ENCODE measurements at places on chromosomes 11 and 22.

GRCh38 chr11:36110668-36111410 is 167.0 kb downstream of the LDLRAD3 start:
- no peak for DNase-seq

- DNase-seq: no peak
These were observed 72.4 kb downstream of the PANX1 start for GRCh38 chr11:94201004-94201465.

DNA sequence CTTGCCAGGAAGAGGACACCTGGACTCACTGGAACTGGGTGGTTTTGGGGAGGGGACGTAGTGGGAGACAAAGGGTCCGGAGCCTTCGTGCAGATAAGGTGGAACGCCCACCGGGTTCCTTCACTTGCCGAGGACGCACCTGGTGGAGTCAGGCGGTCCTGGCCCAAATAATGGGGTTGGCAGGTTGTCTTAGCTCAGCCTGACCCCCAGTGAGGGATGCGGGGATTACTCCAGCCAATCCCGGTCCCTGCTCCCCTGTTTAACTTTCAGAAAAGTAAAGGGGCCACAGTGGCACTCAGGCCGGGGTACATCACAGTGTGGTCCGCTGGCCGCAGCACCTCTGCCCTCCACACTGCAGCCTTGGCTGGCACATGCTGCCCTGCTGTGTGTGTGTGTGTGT is 18.0 kb downstream of the A4GALT start:
- DNase-seq: no peak

GRCh38 chr11:76916712-76917111 is 56.0 kb downstream of the ACER3 start:
- no peak for DNase-seq

- DNase-seq: no peak
These were observed 50.0 kb upstream of the ADA2 start for GRCh38 chr22:17269224-17269606.

DNA sequence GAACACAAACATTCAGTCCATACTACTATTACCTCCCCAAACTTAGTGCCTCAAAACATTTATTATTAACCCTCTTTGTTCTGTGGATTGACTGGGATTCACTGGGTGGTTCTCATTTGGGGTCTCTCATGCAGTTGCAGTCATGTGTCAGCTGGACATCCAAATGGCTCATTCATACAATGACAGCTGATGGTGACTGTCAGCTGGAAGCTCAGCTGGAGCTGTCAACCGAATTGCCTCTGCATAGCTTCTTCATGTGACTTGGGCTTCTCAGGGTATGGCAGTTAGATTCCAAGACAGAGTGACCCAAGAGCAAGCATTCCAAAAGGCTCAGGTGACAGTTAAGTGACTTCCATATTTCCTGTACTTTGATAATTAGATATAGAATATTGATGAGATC is 85.2 kb downstream of the CCDC34 start:
- DNase-seq: no peak

DNA sequence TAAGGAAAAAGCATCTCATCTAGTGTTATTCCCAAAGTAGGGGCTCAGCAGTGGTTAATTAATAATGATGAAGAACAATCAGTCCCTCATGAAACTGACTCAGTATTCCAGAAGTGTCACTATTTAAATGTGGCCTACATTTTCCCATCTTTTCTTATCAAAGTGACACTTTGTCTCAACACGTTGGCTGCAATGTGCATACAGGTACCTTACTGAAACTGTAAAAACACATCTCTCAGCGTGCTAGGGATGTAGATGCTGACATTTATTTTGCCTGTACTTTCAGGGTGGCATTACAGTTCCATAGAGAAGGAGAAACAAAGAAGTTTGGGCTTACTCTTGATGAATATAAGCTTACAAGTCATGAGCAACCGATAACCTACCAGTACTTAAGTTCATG is 58.3 kb upstream of the FAT3 start:
- DNase-seq: no peak

- no peak for DNase-seq
These were observed 2.8 kb downstream of the HRAS start for GRCh38 chr11:532527-532985.

DNA sequence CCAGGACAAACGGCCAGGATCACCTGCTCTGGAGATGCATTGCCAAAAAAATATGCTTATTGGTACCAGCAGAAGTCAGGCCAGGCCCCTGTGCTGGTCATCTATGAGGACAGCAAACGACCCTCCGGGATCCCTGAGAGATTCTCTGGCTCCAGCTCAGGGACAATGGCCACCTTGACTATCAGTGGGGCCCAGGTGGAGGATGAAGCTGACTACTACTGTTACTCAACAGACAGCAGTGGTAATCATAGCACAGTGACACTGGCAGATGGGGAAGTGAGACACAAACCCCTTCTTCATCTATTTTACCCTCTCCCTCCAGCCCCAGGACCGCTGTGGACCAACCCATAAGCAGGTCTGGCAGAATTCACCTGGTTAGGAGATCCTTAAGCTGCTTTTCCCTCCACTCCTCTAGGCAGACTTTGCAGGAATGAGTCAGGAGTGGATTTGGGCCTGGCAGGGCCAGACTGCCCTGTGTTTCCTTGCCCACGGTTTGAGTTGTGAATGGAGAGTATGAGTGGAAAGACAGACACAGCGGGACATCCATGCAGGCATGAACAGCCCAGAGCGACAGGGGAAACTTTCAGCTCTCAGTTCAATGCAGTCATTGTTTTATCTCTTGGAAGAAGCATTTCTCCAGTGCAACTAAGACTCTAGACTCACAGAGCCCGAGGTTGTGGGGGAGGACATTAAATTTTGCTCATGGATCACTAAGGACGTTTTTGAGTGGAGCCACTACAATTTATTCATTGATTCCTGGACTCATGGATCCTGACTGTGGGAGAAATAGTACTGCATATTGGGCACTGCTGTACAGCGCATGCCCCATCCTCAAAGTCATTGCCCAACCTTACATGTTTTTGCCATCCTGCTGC is 75.3 kb upstream of the IGLL5 start:
- DNase-seq: no peak

DNA sequence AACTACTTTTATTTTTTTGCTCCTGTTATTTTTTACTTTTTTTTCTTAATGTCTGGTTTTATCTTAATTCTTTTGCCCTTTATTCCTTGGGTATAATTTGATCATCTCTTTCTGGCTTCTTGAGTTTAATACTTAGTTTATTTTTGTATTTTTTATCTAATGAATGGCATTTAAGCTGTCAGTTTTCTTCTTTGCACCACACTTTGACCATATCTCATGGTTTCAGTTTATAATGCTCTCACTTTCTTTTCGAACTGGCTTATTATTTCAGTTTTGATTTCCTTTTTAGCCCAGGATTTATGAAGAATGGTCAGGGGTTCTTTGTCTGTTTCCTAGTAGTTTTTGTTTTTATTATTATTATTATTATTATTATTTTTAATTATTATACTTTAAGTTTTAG is 48.3 kb downstream of the QSER1 start:
- no peak for DNase-seq

DNA sequence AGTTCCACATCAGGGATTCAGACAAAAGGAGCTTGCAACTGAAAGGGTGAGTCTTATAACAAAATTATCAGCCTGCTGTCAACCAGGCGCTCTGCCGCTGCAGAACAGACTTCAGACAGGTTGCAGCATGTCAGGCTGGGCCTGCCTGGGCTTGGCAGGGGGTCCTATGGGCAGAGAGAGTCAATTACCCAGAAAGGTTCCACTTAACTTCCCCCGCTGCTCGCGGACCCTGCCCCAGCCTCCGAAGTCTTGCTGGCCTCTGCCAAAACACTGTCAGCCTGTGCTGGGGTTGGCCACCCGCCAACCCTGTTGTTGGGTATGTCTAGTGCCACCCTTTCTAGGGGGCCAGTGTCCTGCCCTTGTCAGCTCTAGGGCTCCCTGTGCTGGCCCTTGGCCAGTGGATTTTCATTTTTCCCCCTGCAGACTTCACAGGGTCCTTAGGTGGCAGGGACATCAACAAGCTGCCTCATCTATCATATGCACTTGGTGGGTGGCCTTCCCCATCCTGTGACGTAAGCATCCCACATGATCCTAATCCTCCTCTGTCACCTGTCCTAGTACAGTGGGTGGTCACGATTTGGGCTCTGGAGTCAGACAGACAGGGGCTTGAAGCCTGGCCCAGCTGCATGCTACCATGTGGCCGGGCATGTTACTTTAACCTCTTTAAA is 166.5 kb upstream of the CADM1 start:
- DNase-seq: no peak

GRCh38 chr11:2688381-2689231 is 11.2 kb downstream of the KCNQ1OT1 start:
- DNase-seq: no peak

- no peak for DNase-seq
These were observed 84.7 kb downstream of the MAML2 start for GRCh38 chr11:96257972-96258934.

DNA sequence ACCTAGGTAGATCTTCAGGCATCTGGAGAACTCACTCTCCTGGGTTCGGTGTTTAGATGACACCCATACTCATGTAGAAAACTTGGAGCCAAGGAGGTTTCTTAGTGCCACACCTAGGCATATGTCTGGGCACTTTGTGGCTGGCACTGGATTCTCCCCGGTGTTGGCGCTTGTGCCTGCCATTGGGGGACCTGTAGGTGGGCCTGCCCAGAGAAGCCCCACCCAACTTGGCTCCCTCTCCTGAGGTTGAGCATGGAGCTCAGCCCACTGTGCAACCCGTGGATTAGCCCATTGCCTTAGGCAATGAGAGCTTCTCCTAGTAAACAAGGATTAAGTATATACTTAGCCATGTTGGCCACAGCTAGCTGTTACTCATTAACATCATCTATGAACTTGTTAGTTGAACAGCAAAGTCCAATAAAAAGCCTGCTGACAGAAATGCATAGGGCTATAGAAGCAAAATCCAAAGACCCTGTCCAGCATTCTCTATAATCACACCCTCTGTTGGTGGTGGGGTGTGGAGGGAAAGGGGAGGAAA is 335.5 kb upstream of the CHORDC1 start:
- DNase-seq: no peak

DNA sequence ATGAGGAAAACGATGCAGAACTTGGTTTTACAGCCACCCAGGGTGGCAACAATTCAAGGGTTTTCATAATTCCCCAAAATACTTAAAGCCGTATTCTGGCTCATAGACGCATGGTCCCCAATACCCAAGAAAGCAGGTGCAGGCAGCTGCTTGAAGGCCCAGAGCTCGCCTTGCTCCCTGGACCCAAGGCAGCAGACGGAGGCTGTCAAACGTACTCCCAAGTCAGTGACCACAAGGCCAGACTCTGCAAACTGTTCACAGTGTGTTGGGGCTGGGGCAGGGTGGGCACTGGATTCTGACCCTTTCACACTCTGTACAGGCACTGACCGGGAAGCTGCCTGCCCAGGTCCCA is 21.5 kb downstream of the TMEM184B start:
- no peak for DNase-seq

GRCh38 chr11:77039491-77040400 is 5.5 kb downstream of the B3GNT6 start:
- peak; percentile 57 for DNase-seq

DNA sequence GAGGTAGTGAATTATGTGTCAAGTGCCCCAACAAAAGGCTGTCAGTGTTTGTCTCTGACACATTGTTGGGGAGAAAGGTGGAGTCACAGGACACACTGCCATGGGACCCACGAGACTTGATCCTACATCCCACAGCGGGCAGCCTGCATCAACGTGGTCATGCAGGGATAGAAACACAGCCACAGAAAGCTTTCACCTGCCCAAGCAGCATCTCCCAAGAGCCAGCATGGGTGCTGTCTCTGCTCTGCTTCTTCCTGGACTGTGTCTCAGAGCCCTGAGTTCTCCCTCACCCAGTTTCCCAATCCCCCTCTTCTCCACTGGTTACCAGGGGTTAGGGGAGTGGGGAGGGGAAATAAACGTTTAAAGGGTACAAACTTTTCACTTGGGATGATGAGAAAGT is 97.2 kb downstream of the VPREB1 start:
- no peak for DNase-seq

- no peak for DNase-seq
These were observed 125.0 kb upstream of the ARHGAP42 start for GRCh38 chr11:100562128-100562527.

- peak; percentile 94 for DNase-seq
These were observed 9.6 kb upstream of the PDE2A start for GRCh38 chr11:72683782-72684200.

DNA sequence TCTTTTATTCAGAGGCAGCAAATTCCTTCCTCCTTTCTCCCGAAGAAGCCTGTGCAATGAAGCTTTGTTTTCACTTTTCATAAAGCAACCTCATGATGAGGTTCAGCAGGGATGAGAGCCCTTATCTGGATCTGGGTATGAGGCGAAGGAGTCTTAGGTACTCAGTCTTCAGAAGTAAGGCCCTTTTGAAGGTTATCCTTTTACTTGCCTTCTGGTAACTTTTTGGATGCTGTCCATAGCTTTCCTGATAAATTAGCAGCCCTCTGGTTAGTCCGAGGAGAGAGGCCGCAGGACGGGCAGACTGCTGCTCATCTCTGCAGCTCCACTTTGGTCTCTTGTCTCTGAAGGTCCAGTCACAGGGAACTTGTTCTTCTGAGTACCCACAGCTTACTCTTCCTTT is 1.1 kb downstream of the TRIM22 start:
- no peak for DNase-seq

GRCh38 chr11:111659201-111660115 is 57.2 kb downstream of the SIK2 start:
- DNase-seq: no peak

DNA sequence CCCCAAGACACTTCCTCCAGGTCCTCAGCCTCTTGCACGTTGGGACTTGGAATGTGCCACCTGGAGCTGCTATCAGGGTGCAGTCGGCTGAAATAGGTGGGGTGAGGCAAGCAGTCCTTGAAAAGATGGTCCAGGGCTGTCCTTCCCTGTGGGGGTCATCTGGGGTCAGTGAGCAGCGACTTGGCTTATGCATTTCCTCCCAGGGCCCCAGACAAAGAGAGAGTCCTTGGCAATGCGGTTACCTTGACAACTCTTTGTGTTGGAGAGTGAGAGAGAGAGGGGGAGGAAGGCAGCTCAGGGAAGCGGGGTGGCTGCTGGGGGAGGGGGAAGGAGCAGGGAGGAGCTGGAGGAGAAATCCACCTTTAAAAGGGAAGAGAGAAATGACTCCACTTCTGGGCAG is 93.8 kb downstream of the MIAT start:
- DNase-seq: peak; percentile 61

DNA sequence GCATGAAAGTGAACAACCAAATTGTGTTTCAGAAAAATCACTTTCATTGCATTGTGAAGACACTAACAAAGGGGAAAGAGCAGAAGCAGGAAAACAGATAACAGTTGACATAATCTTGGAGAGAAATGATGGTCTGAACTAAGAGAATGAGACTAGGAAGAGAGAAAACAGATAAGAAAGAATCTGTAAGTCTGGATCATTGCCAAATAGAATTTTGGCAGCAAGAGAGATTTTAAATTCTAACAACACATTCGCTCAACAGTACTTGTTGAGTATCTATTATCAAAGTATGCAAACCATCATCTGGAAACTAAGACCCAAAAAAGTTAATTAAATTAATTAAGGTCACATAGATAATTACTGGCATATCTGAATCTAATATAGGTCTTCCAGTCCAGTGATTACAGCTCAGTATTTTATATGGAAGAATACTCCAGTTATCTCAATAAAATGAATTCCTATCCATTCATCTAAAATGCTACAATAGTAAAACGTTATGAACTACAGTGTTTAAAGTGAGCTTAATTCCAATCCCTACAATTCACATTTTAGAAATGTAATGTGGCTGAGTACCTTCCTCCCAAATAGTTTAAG is 166.7 kb upstream of the FAT3 start:
- no peak for DNase-seq

Data from neural crest cell (in vitro differentiated cells).